ENCODE measurements at places on chromosomes 5 and 9.

- no peak for DNase-seq
These were observed 6.2 kb upstream of the DNAJC18 start for GRCh38 chr5:139445325-139446170.

- DNase-seq: no peak
These were observed 398 bp downstream of the TOR1A start for GRCh38 chr9:129823542-129823934.

- DNase-seq: no peak
These were observed 31.7 kb upstream of the GAS1 start for GRCh38 chr9:86978922-86979474.

GRCh38 chr5:127210042-127210441 is 80.6 kb upstream of the MEGF10 start:
- no peak for DNase-seq

DNA sequence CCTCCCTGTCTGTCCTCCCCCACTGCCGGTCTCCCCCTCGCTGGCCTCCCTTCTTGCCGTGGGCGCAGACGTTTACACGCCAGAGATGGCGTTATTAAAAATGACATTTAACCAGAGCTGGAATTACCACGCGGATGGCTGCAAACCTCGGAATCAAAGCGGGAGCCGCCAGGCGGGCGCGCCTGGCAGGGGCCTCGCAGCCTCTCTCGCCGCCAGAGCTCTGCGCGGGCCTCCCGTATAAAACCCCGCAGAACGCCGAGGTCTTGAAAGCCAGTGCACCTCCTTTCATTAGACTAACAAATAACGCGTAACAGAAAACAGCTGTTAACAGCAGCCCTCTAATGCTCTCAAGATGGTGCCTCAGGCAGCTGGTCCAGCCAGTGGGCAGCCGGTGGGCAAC is 10.2 kb downstream of the PRRX2 start:
- DNase-seq: no peak

- DNase-seq: no peak
These were observed 47.3 kb downstream of the FBN2 start for GRCh38 chr5:128490761-128491160.
